ENCODE measurements at places on chromosomes 7 and 10. TPM values are rescaled to one million over a fixed set of nuclear protein-coding genes. Genes with fewer than 3 reads are reported as not detected.
A peak's percentile ranks its signal among the peaks of the same experiment; 100 is the strongest.

- no peak overlapping the region for H3K27ac ChIP-seq
- H3K4me1 ChIP-seq, result peaks cover 7% of the 10 kb centered on the region
- no peak overlapping the region for H3K4me3 ChIP-seq
- no peak for DNase-seq
- no peaks in the 10 kb centered on the region for H3K36me3 ChIP-seq
- H3K27me3 ChIP-seq, result peaks cover 13% of the 10 kb centered on the region
These were observed 5.9 kb upstream of the INHBA start for GRCh38 chr7:41708581-41709358.

DNA sequence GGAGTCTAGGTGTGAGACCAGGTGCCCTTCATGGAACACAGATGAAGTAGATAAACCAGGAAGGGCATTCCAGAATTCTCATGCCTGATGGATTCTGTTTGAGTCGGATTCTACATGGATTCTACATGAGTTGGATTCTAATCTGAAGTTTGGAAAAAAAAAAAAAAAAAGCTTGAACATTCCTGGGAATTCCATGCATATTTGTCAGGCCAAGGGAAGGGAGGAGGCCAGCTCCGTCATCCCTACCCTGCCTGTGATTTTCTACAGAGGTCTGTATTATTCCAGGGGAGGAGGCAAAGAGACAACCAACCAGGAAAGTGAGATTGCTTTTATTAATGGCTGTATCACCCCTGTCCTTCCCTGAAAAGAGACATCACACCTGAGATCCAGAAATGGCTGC is 27.8 kb upstream of the EBLN1 start:
- no peak overlapping the region for H3K4me3 ChIP-seq
- DNase-seq, result no peak
- no peaks in the 10 kb centered on the region for H3K36me3 ChIP-seq
- H3K27ac ChIP-seq, result no peak overlapping the region
- no peaks in the 10 kb centered on the region for H3K4me1 ChIP-seq

- H3K27me3 ChIP-seq, result no peaks in the 10 kb centered on the region
- peaks cover 6% of the 10 kb centered on the region for H3K36me3 ChIP-seq
- peak overlapping the region; percentile 99 for H3K27ac ChIP-seq
- peak; percentile 12 for DNase-seq
- peak overlapping the region; percentile 91 for H3K4me3 ChIP-seq
These were observed 747 bp downstream of the GDI2 start for GRCh38 chr10:5812283-5813090.

The GIMAP5 gene
- 9.0 TPM for polyA plus RNA-seq

Data from large intestine (tissue), 12 donors.